ENCODE measurements at places on chromosomes 3 and 15.

- DNase-seq = no peak
Observed at GRCh38 chr3:171688002-171688401, 122.3 kb downstream of the PLD1 start.

DNA sequence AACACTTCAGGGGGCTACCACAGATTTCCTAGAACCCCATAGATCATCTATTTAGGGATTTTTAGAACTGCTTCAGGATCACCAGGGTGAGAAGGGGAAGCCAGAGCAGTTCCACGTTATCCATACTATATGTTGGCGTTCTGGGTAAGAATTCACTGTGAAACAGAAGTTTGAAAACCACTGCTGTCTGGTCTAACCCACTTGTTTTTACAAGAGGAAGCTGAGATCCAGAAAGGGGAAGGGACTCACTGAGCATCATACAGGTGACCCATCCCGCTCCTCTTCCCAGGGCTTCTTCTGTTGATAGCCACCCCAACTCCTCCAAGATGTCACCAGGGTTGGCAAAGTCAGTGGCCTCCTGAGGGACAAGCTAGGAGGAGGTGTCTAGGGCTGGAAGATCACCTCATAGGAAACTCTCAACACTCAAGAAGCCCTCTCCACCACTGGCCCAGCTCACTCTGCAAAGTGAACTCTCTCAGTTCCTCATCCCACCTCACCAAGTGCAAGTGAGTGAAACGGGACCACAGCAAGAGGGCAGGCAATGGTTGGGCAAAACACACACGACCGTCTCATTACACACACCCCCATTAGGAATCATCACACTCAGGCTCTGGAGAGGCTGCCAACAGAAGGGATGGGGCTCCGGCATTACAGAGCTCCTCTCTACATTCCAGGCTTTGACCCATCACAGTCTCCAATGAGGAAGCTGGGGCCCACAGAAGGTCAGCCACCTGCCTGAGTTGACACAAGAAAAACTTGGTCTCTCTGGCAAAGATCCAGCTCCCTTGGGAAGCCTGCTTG lies 1.8 kb downstream of the DAPK2 start:
- DNase-seq = no peak

DNA sequence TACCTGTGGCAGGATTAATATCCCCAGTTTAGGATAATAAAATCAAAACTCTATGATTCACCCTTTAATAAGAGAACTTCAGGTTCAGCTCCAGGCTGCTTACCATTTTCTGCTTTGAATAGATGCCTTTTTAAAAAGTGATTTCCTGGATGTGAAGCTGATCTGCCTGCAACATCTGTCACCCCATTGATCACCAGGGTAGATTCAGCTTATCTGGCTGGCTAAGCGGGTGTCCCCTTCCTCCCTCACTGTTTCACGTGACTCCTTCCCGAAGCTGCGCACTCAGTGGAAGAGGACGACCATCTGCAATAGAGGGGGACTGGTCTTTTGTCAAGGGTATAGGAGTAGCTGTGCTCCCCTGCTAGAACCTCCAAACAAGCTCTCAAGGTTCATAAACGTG lies 128.1 kb downstream of the IL1RAP start:
- DNase-seq = no peak

DNA sequence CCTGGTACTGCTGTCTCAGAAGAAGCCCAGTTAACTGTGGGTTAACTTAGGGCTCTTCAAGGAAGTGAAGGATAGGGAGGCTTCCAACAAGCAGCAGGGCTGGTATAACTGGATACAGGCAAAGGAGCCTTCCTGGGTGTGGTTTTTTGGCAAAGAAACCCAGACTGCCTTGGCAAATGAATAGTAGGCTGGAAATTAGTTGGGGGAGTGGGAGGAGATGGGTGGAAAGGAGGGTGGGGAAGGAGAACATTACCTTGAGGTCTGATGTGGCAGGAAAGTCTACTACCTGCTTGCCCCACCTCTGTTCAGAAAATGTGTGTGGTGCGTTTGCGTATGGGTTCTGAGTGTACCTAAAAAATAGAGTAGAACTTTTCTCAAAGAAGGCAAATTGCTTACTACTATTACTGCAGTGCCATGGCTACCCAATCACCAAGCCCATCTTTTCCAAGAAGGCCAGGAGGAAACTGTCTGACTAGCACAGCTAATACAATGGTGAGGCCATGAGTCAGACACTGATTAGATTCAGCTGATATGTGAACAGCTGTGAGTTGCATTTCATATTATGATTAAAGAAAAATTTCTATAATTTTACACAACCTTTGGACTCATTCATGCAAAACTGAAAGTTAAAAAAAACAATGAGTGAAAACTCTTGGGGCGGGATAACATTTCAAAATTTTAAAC lies 55.2 kb downstream of the SPTSSB start:
- DNase-seq = no peak

GRCh38 chr3:111820651-111821050 lies 38.4 kb upstream of the PHLDB2 start:
- no peak for DNase-seq

DNA sequence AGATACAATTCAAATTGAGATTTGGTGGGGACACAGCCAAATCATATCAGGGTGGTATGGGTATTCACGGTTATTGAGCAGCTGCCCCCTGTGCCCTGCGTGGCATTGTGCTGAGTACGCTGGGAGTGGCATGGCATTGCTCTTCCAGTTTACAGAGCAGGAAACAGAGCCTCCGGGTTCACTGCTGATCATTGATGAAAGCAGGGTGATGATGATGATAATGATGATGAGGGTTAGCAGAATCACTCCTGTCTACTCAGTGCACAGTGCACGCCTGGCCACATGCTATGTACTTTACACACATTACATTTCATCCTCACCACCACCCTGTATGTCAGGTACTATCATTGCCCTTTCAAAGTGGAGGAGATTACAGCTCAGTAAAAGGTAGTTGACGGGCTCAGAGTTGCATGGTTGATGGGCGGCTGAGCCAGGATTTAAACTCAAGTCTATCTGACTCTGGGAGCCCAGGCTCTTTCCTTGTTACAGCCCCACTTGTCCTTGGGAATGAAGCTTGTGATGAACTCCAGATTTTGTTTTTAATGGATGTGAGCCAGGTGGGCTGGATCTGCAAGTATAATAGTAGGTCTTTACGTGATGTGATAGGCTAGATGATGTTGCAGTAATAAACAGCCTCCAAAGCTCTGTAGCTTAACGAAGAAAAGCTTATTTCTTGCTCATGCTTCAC lies 87.6 kb upstream of the MYZAP start:
- no peak for DNase-seq

DNA sequence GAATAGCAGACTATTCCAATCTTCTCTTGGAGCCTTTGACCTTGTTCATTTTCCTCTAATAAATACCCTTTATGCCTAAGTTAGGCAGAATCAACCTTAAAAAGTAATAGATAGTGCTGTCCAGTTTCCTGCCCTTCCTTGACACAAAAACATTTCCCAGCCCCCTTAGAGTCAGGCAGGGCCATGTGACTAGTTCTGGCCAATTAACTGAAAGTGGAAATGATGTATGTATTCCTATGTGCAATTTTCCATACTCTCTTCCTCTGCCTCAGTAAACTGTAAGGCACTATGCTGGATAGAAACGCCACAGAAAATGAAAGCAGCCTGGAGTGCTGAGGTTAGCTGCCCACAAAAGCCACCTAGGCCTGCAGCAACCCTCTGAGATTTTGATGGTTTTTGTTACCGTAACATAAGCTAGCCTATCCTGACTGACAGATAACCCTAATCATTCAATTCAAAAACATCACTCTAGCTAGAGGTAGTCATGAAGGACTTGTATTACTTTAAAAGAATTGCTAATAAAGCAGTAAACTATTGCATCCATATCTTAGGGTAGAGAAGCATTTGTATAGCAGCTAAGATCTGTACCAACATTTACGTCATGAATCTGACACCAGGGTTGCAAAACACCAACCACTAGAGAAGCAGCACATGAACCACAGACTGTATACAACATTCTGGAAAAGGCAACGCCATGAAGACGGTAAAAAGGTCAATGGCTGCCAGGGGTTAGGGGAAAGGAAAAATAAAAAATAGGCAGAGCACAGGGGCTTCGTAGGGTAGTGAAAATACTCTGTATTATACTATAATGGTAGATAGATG lies 112.9 kb downstream of the ULK4 start:
- DNase-seq = no peak

DNA sequence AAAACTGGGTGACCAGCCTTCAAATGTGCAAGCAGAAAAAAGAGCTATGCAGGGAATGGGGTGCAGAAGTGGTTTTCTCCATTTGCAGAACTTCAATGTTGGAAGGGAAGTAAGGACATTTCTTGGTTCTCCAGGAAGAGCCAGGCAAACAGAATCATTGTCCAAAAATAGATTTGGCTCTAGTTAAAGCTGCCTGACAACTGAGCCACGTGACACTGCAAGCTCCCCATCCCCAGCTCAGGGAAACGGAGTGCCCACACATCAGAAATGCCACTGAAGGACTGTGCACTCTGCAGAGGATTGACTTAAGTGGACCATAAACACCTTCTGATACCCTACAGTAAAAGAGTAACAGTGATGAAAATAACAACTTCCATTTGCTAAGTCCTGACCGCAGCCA lies 195.6 kb upstream of the NSMCE3 start:
- DNase-seq = no peak

DNA sequence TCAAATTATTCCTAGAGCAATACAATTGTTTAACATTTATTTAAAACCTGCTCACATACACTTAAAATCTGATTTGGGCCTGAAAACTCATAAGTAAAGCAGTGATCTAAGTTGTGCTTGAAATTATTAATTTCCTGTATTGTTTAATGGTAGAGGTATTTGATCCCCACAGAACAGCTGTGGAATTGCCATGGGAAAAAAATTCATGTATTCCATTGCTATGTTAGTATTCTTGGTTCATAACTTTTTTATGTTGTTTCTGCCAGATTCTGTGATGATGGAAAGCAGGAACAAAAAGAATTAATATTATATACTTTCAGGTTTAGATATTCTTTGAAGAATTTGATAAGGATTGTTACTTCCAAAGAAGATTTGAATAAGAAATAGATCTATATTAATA lies 831.5 kb upstream of the NR2F2 start:
- DNase-seq = no peak

- no peak for DNase-seq
Observed at GRCh38 chr3:195249858-195250464, 21.0 kb downstream of the XXYLT1 start.

DNA sequence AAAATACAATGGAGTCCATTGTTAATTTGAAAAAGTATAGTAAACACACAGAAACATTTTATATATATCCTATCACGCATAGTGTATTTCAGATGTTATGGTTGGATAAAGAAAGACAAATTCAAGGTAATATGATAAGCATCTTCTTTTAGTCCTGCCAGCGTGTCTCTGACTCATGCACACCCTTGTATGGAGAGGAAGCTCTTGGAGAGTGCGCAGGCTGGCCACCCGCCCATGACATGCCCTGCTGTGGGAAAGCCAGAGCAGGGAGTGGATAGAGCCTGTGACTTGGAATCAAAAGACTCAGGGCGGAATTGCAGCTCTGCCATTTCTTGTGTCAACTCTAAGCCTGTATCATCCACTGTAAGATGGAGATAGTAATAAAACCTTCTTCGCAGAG lies 23.0 kb upstream of the COPG1 start:
- no peak for DNase-seq

Measured in stimulated activated CD8-positive, alpha-beta memory T cell treated with anti-CD3 and anti-CD28 coated beads, Interleukin-12 subunit alpha, Interleukin-12 subunit beta, amount 100 ng/mL, for 4 hours (primary cell).